ENCODE measurements at places on chromosomes 7 and 10.

DNA sequence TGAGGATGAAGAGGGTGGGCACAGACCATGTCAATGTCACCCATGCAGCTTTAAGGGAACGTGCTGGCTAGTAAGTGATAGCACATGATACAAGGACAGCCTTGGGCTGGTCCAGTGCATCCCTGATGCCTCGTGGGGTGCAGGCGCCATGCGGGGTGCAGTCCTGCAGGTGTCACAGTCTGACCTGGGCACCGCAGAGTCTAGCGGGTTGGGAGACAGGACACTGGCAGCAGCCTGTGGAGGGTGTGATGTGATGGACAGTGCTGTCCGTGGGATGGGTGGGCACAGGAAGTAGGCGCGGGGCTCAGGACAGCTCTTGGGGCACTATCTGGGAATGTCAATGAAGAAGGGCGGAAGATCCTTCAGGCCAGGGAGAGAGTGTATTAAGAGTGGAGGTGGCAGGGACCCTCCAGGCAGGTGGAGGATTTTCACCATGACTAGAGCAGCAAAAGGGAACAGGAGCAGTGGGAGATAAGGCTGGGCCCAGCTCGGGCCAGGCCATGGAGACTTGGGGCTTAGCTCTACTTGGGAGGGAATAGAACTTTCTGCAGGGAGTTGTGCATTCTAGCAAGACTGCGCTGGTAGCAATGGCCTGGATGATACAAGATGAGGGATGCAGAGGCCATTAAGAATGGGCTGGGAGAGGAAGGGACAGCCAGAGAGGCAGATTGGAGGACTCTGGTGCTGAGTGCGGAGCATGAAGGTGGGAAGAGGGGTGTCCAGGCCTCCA, 122.5 kb downstream of the PTPN20 start:
- no peak for DNase-seq

GRCh38 chr7:26372704-26373103, 81.0 kb downstream of the SNX10 start:
- DNase-seq, result no peak

GRCh38 chr7:27774717-27775328, 34.9 kb downstream of the TAX1BP1 start:
- DNase-seq, result no peak

DNA sequence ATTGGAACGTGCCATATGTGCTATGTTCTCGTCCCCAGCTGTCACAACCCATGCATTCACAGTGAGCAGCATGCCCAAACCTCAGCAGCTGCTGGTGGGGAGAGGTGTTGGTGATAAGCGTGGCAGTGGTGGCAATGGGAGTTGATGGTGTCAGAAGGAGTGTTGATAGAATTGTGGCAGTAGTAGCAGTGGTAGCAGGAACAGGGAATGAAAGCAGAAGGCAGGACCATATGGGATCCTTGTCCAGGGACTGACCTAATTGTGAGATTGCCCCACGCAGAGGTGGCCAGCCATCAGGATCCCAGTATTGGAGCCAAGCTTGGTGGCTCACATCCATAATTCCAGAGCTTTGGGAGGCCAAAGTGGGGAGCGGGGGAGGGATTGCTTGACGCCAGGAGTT, 276.3 kb downstream of the GALNT17 start:
- DNase-seq, result no peak

DNA sequence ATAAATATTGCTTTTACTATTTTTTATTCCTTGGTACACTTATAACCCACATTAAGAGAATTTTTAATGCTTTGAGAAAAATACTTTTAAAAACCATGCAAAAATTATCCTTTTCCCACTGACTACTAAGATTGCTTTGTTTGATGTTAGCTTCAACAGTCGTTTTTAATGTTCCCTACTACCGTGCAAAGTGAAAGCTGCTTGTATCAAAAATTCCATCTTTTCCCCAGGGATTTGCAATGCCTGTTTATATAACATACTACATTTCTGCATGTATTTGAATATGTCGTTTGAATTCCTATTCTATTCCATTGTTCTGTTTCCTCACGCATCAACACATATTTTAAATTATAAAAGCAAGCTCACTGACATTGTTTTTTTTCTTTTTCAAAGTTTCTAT, 54.4 kb downstream of the TFPI2 start:
- no peak for DNase-seq

DNA sequence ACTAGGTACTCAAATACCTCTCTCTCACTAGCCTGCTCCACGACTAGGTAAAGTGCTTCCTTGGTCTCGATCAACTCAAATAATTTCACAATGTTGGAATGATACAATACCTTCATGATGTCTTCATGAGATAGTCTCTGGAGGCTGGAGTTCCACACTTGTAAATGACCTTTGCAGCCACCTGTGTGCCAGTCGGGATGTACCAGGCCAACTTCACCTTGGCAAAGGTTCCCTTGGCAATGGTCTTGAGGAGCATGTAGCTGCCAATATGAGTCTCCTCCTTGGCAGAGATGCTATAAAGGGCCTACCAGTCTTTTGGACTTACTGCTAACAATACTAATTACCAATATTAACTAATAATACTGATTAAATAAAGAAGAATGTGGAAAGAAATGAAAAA, 42.5 kb upstream of the EEPD1 start:
- DNase-seq, result no peak

- DNase-seq, result no peak
Measured at GRCh38 chr10:91632671-91633550, at the start of gene PPP1R3C. PPP1R3C (minus strand) TSS chr10:91633071; CDS start chr10:91632969, 102 bp downstream.

Measured in activated CD4-positive, CD25-positive, alpha-beta regulatory T cell (primary cell).